ENCODE measurements at places on chromosomes 12 and 14.

- DNase-seq = no peak
These were observed 947.6 kb upstream of the MDGA2 start for GRCh38 chr14:48622980-48623379.

DNA sequence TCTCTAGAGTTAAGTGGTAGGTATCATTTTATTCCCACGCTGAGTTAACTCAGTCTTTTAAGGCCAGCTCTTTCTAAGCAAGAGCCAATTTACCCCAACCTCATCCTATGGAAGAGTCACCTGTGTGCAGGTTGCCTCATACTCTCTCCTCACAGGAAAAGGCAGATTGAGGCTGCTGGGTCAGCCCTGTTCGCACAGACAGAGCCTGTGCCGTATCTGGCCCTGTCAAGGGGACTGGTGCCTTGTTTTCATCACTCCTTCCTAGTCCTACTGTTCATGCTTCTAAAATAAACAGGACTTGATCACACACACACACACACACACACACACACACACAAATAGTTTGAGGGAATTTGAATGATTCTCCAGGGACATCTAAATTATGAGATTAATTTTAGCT, 285.0 kb downstream of the SLC6A15 start:
- no peak for DNase-seq

DNA sequence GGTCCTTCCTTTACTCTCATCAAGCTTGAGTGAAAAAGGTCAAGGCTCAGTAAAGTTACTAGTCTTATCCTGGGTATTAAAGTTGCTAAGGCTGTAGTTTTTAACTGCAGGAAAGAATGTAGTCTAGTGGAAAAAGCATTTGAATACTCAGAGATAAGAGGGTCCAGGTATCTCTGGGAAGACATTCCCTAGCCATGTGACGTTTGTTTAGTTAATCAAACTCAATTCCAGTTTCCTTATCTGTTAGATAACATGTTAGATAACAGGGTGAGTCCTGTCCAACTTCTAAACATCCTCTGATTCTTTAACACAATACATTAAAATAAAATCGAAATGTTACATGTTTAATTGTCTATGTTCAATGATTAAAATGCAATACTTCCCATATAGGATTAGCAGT, 720.7 kb upstream of the LMO3 start:
- no peak for DNase-seq

DNA sequence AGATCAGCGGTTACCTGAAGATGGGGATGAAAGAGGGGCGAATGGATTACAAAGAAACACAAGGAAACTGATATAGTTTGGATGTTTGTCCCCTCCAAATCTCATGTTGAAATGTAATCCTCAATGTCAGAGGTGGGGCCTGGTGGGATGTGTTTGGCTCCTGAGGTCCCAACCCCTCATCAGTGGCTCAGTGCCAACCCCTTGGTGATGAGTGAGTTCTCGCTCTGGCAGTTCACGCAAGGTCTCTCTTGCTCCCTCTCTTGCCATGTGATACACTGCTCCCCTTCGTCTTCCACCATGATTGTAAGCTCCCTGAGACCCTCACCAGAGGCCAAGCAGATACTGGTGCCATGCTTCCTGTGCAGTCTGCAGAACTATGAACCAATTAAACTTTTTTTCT, 28.0 kb downstream of the ITGA7 start:
- DNase-seq = no peak

DNA sequence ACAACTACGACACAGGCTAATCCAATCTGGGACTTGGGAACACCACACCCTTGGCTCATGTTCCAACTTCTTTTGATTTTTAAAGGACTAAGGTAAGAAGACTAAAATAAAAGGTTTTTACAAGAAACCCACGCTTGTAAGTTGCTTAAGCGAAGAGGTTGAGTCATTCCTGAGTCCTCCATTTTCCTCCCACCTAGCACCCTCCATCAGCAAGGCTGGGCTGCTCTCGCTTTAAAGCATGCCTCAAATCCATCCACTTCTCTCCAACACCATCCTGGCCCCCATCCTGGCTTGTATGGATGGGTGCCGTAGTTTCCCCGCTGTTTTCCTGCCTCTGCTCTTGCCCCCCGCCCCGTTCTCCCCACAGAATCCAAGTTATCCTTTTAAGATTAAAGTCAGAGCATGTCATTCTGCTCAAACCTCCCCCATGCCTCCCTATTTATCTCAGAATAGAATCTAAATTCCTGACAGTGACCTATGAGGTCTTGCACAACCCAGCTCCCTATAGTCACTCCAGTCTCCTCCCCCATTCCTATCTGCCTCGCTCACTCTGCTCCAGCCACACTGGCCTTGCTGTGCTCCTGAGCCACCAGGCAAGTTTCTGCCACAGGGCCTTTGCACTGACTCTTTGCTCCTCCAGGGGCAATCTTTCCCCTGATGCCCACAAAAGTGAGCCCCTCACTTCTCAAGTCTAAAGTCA, 34.5 kb downstream of the SCARB1 start:
- no peak for DNase-seq

- DNase-seq = no peak
These were observed 12.4 kb upstream of the SLC6A15 start for GRCh38 chr12:84924981-84925380.

GRCh38 chr14:62722406-62722805, 322.9 kb downstream of the KCNH5 start:
- no peak for DNase-seq

GRCh38 chr12:12537421-12537820, 25.2 kb downstream of the DUSP16 start:
- no peak for DNase-seq

DNA sequence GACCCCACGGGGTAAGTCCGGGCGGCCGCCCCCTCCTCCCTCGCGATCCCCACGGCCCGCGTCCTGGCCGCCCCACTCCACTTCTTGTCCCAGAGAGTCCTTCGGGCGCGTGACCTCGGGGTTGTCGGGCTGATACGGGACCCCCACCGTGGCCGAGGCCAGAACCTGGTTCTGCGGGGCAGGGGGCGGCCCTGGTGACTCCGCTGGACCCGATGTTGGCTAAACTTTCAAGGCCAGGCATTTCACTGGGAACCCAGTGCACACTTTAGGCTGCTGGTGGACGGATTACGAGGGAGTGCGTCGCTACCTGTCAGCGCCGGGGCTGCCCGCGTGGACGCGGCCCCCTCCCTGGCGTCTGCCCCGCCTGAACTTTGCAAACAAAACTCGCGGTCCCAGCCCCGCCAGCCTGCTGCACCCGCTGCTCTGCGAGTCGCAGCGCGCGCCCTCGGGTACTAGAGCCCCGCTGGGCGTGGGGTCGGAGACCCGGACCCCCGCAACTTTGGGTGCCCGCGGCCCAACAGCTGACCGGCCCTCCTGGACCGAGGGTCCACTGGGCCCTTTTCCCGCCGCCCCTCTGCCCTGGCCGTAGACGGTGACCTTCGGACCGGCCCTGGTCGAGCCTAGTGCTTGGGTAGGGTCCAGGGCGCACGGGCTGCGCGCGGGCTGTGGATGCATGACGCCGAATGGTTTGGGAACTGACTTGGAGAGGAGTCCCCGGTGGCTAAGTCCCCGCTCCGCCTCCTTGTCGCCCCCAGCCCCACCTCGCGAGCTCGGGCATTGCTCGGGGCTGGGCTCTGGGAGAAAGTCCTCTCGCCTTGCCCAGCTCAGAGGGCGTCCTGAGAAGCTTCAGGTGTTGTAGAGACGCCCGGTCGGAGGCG, 624 bp downstream of the RIN3 start:
- DNase-seq = peak; percentile 49

- DNase-seq = no peak
These were observed 288.6 kb downstream of the AACS start for GRCh38 chr12:125353871-125354270.

- peak; percentile 17 for DNase-seq
These were observed 165.8 kb downstream of the MON2 start for GRCh38 chr12:62632411-62632918.

DNA sequence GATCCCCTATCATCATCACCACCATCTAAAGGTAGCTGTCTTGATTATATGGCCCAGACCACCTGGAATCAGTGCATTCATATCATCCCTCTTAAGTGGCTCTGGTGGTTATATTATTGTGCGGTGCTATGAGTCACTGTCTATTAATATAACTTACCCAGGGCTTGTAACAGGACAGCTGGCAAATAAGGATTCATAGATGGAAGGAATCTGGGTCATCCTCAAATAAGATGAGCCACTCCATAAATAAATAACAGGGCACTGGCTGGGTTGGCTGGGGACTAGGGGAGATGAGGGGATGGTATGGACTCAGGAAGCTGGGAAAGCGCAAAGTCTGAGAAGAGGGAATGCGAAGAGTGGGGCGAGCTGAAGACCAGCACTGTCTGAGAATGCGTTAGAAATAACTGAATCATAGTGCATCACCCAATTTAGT, 216.1 kb downstream of the NUAK1 start:
- no peak for DNase-seq

- no peak for DNase-seq
These were observed 28.9 kb downstream of the PNN start for GRCh38 chr14:39203659-39204606.

DNA sequence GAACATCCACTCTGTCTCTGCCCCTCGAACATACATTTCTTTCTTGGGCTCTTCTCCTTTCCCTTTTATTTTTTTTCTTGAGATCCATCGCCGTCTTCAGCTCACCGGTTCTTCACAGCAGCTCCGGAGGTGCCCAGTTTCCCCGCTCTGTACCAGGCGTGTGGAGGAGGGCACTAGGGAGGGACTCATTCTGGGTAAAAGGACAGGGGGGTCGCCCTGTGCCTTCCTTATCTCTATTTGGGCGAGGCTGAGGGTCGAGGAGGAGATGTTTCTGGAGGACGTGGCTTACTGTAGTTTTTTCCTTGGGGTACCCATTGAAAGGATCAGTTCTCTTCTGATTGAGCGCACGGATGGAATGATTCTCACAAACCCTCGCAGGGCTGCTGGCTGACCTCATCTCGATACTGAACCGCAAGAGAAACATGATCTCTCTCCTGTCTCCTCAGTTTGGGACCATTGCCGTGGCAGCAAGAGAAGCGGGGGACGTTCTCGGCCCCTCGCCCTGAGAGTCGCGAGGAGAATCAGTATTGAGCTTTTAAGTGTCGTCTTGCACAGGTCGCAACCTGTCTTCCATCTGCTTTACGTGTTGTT, 386 bp downstream of the LIN52 start:
- DNase-seq = peak; percentile 57

DNA sequence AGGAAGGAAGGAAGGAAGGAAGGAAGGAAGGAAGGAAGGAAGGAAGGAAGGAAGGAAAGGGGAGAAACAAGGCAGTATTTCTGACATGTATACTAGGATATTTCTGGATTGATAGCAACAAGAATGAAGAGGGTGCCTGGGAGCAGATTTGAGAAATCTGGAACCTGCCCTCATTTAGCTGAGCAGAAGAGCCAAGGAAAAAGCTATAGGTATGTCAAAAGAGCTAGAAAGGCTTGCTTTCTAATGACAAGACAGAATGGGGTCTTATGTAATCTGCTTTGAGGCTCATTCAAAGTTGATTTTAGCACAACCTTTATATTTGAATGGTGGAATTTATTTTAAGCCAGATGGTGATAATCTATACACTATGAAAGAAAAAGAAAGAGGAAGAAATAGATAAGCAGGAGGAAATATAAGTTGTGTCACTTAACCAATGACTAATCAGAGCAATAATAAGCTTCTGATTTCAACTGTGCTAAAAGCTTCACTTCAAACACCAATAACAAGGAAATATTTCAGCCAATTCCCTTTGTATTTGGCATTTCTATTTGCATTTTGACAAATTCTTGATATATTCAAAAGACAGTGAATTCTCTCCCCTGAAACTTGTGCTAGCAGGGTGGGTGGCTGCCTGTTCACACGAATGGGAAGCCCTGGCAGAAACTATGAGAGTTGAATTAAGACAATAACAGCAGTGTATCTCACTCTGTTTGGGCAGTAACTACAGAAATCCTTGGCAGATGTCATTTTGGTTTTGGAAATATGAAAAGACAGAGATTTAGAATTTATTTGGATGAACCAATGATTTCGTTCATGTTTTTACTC, 76.3 kb upstream of the FLRT2 start:
- DNase-seq = no peak

GRCh38 chr12:102406033-102406584, 74.3 kb downstream of the IGF1 start:
- DNase-seq = no peak

- no peak for DNase-seq
These were observed 16.3 kb downstream of the GXYLT1 start for GRCh38 chr12:42128327-42128726.

DNA sequence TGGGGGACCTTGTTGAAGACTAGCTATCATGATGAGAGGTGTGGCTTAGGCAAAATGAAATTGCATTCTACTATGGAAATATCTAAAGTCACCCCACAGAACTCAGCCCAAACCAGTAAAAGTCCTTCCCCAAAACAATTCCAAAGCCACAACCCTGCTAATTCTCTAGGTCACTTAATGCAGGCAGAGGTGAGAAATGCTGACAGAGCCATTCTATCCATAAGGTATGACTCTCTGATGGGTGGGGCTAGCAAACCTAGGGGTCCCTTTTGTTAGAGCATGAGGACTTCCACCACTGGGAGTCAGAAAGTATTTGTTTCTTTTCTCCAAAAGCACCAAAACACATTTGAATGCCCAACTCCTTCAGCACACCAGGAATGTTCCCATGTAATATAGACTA, 12.7 kb upstream of the BMP4 start:
- DNase-seq = no peak

DNA sequence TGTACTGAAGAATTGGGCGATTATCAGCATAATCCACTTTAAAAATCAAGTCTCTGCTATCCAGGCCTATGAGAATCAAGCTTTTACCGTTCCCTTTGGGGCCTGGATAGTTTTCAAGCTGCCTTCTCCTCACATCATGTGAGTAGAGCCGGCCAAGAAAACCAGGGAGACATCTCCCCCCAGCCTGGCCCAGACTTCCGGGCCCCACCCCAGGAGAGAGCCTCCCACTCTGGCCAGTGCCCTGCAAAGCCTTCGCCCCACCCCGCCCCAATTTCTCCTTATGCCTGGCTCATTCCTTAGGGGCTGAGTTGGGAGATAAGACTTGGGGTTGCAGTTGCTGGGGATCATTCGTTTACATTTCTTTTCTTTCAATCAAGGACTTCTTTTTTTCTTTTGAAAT, 1.4 kb upstream of the TMEM132C start:
- no peak for DNase-seq

DNA sequence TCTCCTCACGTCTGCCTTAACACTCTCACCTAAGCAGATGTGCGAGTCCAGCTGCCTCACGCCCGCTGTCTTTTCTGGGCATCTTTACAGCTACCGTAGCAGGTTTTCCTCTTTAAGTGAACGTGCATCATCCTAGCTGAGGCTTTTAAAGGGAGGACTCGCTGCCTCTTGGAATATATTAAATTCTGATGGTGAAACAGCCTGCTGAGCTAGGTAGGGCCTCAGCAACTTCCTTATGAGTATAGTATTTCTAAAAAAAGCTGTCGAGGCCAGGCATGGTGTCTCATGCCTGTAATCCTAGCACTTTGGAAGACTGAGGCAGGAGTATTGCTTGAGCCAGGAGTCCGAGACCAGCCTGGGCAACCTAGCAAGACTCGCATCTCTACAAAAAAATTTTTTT, 32.2 kb downstream of the TESC start:
- no peak for DNase-seq

GRCh38 chr12:19236656-19237055, 107.1 kb downstream of the PLEKHA5 start:
- no peak for DNase-seq

- no peak for DNase-seq
These were observed 359.6 kb downstream of the BMP4 start for GRCh38 chr14:53596853-53597525.

Measured in activated CD4-positive, alpha-beta T cell treated with anti-CD3 and anti-CD28 coated beads for 48 hours (primary cell).